ENCODE measurements at places on chromosomes 1 and 21.

DNA sequence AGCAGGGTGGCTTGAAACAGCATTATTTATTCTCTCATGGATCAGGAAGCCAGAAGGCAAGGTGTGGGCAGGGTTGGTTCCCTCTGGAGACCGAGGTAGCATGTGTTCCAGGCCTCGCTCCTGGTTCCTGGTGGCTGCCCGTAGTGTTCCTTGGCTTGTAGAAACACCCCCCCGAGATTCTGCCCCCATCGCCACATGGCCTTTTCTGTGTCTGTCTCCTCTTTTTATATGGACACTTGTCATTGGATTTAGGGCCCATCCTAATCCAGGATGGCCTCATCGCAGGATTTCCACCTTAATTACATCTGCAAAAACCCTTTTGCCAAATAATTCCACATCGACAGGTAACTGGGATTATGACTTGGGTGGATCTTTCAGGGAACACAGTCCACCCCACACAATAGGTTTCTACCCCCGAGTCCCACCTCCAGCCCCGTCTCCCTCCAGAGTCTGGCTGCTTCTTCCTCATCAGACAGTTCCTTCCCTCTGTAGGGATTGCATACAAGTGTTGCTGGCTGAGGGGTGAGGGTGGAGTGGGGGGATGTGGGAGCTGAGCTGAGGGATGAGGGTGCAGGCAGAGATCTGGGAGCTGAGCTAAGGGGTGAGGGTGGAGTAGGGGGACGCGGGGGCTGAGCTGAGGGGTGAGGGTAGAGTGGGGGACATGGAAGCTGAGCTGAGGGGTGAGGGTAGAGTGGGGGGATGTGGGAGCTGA is 12.3 kb upstream of the NPHP4 start:
- DNase-seq: no peak

- no peak for DNase-seq
Observed at GRCh38 chr1:163093579-163093978, 24.4 kb downstream of the RGS4 start.

DNA sequence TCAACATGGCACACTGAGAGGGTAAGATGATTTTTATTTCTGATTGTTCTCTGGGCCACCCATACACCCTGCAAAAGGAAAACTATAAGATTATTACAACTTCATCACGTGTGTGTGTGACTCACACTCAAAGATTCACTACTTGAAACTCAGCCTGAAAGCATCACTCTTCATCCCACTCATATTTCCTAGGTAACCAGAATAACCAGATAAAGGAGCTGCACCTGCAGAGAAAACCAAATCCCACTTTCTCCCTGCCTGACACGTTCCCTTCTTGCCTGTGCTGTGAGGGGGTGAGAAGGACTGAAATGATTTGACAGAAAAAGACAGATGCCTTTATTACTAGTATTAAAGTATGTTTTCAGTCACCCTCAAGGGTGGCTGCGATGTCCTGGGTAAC is 131.6 kb downstream of the TGFBR3 start:
- DNase-seq: no peak

- DNase-seq: no peak
Observed at GRCh38 chr1:22518379-22518778, 44.9 kb upstream of the EPHA8 start.

DNA sequence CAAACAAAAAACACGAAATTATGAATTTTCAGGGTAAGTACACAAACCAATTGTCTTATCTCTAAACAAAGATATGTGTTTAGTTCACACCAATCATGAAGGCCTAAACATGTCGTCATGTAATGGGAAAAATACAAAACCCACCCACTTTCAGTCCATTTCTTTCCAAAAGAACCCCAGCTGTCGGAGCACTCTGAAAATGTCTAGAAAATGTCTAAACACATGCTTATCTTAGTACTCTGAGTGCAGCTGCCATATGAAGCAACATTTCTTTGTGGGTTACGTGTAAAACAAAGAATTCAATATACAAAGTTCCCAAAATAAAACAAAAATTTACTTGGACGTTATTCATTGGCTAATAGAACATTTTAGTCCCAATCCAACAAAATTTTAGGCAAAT is 22.7 kb downstream of the SERBP1 start:
- no peak for DNase-seq

- DNase-seq: no peak
Observed at GRCh38 chr1:76144247-76144646, 69.7 kb downstream of the ST6GALNAC3 start.

DNA sequence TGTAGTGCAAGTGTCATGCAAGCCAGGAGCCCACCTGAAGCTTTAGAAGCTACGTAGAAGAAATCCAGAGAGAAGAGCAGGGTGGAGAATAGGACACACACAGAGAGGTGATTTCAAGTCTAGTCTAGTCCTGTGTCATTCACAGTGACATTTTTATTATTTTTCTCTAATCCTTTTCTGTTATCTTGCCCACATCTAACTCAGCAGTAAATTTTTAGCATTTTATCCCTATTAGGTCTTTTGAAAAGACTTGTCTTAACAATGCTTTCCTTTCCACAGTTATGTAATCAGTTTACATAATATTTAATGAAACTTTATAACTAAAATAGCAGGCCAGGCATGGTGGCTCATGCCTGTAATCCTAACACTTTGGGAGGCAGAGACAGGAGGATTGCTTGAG is 198.6 kb downstream of the ADGRL2 start:
- DNase-seq: no peak

- no peak for DNase-seq
Observed at GRCh38 chr1:68228851-68229250, 3.5 kb downstream of the WLS start.

- no peak for DNase-seq
Observed at GRCh38 chr1:165949335-165950130, 122.1 kb downstream of the UCK2 start.

- DNase-seq: no peak
Observed at GRCh38 chr1:227774051-227774731, 39.0 kb downstream of the SNAP47 start.

DNA sequence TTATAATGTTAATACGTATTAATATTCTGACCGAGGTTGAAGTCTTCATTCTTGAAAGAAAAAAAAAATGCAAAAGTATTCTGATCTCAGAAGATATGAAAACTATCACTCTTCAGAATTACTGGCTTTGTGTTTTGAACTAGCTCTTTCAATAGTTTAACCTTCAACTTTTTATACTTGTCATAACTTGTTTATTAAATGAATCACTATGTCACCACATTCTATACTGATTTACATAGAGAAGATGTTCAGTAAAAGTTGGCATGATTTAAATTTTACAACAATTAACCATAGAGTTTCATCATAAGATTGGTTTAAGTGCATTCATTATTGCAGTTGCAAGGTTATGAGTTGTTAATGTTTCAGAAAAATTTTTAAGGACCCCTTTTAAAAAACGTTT is 57.3 kb downstream of the HS2ST1 start:
- no peak for DNase-seq

Measured in NCI-H1436 (cell line).